ENCODE measurements at places on chromosomes 1 and 21. TPM values are rescaled to one million over a fixed set of nuclear protein-coding genes. Genes with fewer than 3 reads are reported as not detected.

The IFI6 gene
- total RNA-seq, result 6.4 TPM

The GJA5 gene
- total RNA-seq, result 0.33 TPM

The PGLYRP3 gene
- total RNA-seq, result not detected

The VAMP4 gene
- total RNA-seq, result 4.2 TPM

The DR1 gene
- 87.3 TPM for total RNA-seq

The HSD3B1 gene
- not detected for total RNA-seq

The RAP1A gene
- 26.7 TPM for total RNA-seq

The NPR1 gene
- 8.9 TPM for total RNA-seq

The APCS gene
- not detected for total RNA-seq

The CYP2J2 gene
- total RNA-seq, result 0.57 TPM

The CLCA4 gene
- not detected for total RNA-seq

The LENEP gene
- 2.8 TPM for total RNA-seq

DNA sequence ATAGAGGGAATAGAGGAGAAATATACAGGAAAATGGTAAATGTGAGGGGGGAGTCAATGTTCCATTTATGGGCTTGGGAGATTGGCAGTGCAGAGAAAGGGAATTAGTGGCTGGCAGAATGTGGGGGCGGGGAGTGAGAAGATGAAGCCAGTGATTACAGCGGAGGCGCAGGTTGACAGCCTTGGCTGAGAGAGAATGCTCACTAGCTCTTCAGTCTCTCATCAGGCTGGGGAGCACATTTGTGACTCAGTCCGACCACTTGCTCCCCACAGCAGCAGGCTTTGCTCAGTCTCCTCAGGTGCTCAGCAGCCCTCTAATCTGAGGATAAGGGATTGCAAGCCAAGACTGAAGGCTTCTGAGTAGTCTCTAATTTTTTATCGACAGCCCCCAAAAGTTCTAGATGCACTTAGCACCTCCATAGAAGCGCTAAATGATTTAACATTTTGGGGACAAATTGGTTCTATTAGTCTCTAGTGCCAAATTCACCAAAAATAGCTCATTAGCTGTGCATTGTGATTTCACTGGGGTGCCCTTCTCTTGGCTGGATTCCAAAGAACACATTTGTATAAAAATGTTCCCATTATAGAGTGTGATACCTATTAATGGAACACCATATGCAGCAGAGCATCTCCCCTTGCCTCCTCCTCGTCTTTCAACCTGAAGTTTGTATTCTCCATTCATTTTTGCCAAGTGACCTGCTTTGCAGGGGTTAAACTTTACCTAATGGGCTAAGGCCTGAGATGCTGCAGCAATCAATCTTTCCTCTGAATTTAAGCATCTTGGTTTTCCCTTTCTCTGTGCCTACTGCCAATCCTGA, 191.8 kb downstream of the ZNF326 start:
- H3K4me1 ChIP-seq, result no peaks in the 10 kb centered on the region
- no peaks in the 10 kb centered on the region for H3K27me3 ChIP-seq
- H3K4me3 ChIP-seq, result no peak overlapping the region

DNA sequence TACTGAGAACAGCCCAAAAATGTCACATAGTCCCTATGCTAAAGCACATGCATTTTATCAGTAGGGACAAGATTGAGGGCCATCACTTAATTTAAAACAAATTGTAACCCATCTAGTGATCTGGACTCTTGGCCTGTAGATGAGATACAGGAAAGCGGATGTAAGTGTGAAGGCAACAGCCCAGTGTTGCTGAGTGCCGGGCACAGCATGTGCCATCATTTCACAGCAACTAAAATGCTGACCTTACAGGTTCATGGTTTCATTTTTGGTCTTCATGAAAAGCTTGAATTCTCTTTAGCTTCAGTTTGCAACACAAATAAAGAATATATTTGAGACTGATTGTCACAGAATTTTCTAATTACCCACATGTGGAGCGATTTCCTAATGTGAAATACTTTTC, 5.8 kb downstream of the COG2 start:
- H3K36me3 ChIP-seq, result peaks cover 23% of the 10 kb centered on the region
- H3K4me3 ChIP-seq, result no peak overlapping the region
- no peak for DNase-seq

DNA sequence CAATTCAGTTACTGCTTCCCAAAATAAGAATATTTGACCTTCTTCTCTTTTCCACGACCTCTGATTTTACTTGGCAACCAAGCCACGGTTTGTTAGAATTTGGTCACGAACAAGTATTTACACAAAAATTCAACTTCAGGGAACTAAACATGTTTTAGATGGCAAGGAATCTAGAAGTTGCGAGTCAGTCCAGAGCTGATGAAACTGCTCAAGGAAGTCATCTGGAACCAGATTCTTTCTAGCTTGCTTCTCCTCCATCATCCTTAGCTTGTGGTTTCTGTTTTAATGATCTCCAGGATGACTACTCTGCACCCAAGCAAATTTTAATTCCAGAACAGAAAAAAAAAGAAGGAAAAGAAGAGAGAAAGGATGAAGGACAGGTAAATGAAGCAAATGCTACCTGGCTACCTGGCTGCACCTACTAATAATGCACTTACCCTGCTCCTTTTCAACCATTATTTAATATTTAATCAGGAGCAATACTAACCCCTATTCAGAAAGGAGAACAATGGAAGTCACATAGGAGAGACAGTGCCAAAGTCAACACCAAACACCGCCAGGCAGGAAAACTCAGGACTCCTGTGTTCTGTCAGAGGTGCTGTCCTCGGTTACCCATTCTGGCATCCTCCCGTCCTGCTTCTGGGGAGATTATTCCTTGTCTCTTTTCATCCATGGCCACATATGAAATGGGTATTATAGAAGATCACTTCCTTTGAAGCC, 54.2 kb upstream of the RGS7 start:
- no peak overlapping the region for H3K4me3 ChIP-seq
- no peaks in the 10 kb centered on the region for H3K27me3 ChIP-seq
- H3K36me3 ChIP-seq, result no peaks in the 10 kb centered on the region
- no peak for DNase-seq
- H3K4me1 ChIP-seq, result no peaks in the 10 kb centered on the region

DNA sequence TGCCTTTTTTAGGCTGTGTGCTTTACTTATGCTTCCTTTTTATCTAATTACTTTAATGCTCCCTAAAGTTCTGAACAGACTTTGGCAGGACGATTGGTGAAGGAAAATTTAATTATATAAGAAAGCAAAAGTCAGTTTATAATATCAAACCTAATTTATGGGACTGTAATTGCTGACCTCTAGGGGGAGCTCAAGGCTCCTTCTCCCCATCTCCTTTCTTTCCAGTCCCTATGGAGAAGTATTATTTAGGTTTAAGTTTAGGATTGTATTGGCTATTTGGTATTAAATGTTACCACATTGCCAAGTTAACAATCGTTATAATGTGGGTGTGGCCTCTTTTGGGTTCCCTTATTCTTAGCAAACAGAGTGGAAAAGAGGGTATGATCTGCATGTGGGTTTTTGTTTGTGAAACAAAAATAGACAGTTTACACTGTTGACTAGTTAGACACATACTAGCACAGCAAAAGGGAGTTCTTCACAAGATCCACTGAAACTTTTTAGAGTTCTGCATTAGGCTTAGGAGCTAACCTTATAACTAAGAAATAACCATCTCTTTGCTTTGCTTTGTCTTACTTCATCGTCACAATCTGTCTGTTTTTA, 48.2 kb upstream of the TNFSF4 start:
- H3K36me3 ChIP-seq, result no peaks in the 10 kb centered on the region
- H3K27ac ChIP-seq, result no peak overlapping the region
- H3K4me1 ChIP-seq, result no peaks in the 10 kb centered on the region
- no peaks in the 10 kb centered on the region for H3K27me3 ChIP-seq
- DNase-seq, result no peak
- no peak overlapping the region for H3K4me3 ChIP-seq

DNA sequence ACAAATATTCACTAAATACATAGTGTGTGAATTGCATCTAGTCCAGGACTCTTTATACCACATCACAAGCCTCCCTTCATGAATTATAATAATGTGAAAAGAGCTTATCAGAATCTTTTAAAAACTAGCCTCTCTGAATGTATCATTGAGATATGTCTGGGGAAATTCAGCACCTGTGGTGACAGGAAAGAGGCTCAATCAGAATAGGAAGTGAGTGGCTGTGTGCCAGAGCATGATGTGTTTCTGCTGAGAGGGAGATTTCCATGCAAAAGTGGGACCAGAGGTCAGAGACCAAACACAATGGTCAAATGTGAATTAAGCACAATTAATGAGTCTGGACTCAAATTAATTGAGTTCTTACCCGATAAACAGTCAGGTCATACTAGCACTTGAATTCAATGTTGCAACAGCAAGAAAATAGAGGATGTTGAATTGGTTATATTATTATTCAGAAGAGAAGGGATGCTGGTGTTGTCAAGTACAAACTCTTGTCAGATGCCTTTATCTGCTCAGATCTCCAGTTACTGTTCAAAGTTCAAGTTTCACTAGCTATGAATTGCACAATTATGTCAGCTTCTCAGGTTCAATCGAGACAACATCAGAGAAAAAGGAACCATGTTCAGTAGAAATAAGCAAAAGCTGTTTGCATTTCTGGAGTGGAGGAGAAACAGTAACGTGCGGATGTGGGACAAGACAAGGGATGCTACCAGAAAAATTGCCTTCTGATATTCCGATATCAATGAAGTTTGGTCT, 226.2 kb downstream of the ZNF326 start:
- no peaks in the 10 kb centered on the region for H3K4me1 ChIP-seq
- DNase-seq, result no peak
- H3K4me3 ChIP-seq, result no peak overlapping the region
- no peak overlapping the region for H3K27ac ChIP-seq
- H3K36me3 ChIP-seq, result peaks cover 28% of the 10 kb centered on the region

GRCh38 chr1:170309389-170310013, 163.7 kb downstream of the NTMT2 start:
- peaks cover 1% of the 10 kb centered on the region for H3K4me1 ChIP-seq
- no peaks in the 10 kb centered on the region for H3K27me3 ChIP-seq
- DNase-seq, result no peak
- H3K36me3 ChIP-seq, result no peaks in the 10 kb centered on the region

- H3K27ac ChIP-seq, result no peak overlapping the region
- peaks cover 2% of the 10 kb centered on the region for H3K4me1 ChIP-seq
- no peaks in the 10 kb centered on the region for H3K36me3 ChIP-seq
- no peak for DNase-seq
- no peak overlapping the region for H3K4me3 ChIP-seq
- no peaks in the 10 kb centered on the region for H3K27me3 ChIP-seq
Observed at GRCh38 chr1:114355240-114355639, 155.8 kb downstream of the TRIM33 start.

GRCh38 chr21:45258466-45258865, 29.2 kb downstream of the POFUT2 start:
- peak; percentile 28 for DNase-seq
- no peaks in the 10 kb centered on the region for H3K4me1 ChIP-seq
- peaks cover 13% of the 10 kb centered on the region for H3K36me3 ChIP-seq
- no peaks in the 10 kb centered on the region for H3K27me3 ChIP-seq

DNA sequence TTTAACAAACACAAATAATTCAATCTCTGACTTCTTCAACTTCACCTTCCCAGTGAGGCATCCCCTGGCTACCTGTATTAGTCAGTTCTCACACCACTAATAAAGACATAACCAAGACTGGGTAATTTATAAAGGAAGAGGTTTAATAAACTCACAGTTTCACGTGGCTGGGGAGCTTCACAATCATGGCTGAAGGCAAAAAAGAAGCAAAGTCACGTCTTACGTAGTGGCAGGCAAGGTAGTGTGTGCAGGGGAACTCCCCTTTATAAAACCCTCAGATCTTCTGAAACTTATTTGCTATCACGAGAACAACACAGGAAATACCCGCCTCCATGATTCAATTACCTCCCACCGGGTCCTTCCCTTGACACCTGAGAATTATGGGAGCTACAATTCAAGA, 478.5 kb downstream of the ADGRL2 start:
- no peak for DNase-seq
- no peaks in the 10 kb centered on the region for H3K4me1 ChIP-seq
- H3K4me3 ChIP-seq, result no peak overlapping the region
- no peak overlapping the region for H3K27ac ChIP-seq
- no peaks in the 10 kb centered on the region for H3K36me3 ChIP-seq

- no peak overlapping the region for H3K4me3 ChIP-seq
- no peak for DNase-seq
- H3K4me1 ChIP-seq, result no peaks in the 10 kb centered on the region
- H3K36me3 ChIP-seq, result no peaks in the 10 kb centered on the region
- no peak overlapping the region for H3K27ac ChIP-seq
- H3K27me3 ChIP-seq, result no peaks in the 10 kb centered on the region
Observed at GRCh38 chr1:241470361-241470760, 49.2 kb downstream of the FH start.

GRCh38 chr1:19682257-19682656, 17.6 kb downstream of the HTR6 start:
- H3K4me1 ChIP-seq, result no peaks in the 10 kb centered on the region
- no peaks in the 10 kb centered on the region for H3K27me3 ChIP-seq
- peaks cover 2% of the 10 kb centered on the region for H3K36me3 ChIP-seq
- no peak for DNase-seq
- H3K27ac ChIP-seq, result no peak overlapping the region

DNA sequence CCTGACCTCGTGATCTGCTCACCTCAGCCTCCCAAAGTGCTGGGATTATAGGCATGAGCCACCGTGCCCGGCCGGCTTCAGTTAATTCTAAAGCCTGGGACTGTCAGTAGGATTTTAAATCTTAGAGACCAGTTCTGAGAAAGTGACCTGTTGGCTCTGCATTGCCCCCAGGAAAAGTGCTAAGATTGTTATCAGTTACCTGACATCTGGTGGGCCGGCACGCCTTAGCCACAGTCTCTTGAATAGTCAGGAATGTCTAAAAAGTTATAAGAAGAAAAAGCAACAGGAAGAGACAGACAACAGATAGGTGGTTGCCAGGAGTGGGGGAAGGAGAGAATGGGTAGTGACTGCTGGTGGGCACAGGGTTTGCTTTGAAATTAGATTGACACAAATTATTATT, 35.1 kb downstream of the RABGAP1L start:
- DNase-seq, result no peak
- H3K4me3 ChIP-seq, result no peak overlapping the region
- H3K27ac ChIP-seq, result no peak overlapping the region
- 0 out of 2 replicates have a peak, but pooled peaks cover under 1% of the 10 kb centered on the region for H3K36me3 ChIP-seq
- H3K4me1 ChIP-seq, result no peaks in the 10 kb centered on the region
- H3K27me3 ChIP-seq, result no peaks in the 10 kb centered on the region

GRCh38 chr1:231266811-231267322, 25.9 kb downstream of the GNPAT start:
- H3K4me1 ChIP-seq, result no peaks in the 10 kb centered on the region
- peaks cover 15% of the 10 kb centered on the region for H3K36me3 ChIP-seq
- no peaks in the 10 kb centered on the region for H3K27me3 ChIP-seq
- H3K4me3 ChIP-seq, result no peak overlapping the region
- DNase-seq, result no peak
- H3K27ac ChIP-seq, result no peak overlapping the region

GRCh38 chr1:51347398-51348146, 17.2 kb upstream of the TTC39A start:
- no peaks in the 10 kb centered on the region for H3K4me1 ChIP-seq
- H3K27me3 ChIP-seq, result no peaks in the 10 kb centered on the region
- no peak overlapping the region for H3K27ac ChIP-seq
- no peak overlapping the region for H3K4me3 ChIP-seq
- no peaks in the 10 kb centered on the region for H3K36me3 ChIP-seq

- H3K4me3 ChIP-seq, result no peak overlapping the region
- H3K27me3 ChIP-seq, result no peaks in the 10 kb centered on the region
- H3K36me3 ChIP-seq, result peaks cover 3% of the 10 kb centered on the region
- no peaks in the 10 kb centered on the region for H3K4me1 ChIP-seq
- H3K27ac ChIP-seq, result no peak overlapping the region
- DNase-seq, result no peak
Observed at GRCh38 chr1:24767351-24767750, 22.1 kb downstream of the CLIC4 start.

Data from H9 (cell line).